ENCODE measurements at places on chromosomes 7 and 10.

- peak; percentile 90 for DNase-seq
These were observed 1.2 kb downstream of the KLF6 start for GRCh38 chr10:3783682-3784432.

- DNase-seq = no peak
These were observed 129.2 kb downstream of the SRI start for GRCh38 chr7:88090671-88091070.

GRCh38 chr10:79249186-79250121, 97.8 kb upstream of the PPIF start:
- no peak for DNase-seq

DNA sequence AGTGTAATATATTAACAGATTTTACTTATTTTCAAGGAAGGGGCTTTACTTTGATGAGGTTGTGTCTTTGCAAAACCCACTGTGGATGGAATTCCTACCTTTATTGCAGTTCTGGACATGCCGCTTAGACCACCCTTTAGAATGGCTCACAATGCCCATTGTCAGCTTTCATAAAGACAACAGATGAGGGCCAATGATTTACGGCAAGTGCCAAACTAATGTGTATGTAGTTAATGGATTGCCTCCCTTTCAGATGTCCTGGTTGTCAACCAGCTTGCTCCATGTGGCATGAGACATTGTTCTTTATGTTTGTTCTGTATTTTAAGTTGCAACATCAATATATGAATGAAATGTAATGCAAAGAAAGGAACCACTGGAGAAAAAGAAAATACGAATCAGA, 35.0 kb upstream of the ELMO1 start:
- DNase-seq = no peak

GRCh38 chr7:114539575-114539974, 125.0 kb downstream of the FOXP2 start:
- peak; percentile 5 for DNase-seq

GRCh38 chr10:86829472-86829871, 73.1 kb downstream of the BMPR1A start:
- no peak for DNase-seq

DNA sequence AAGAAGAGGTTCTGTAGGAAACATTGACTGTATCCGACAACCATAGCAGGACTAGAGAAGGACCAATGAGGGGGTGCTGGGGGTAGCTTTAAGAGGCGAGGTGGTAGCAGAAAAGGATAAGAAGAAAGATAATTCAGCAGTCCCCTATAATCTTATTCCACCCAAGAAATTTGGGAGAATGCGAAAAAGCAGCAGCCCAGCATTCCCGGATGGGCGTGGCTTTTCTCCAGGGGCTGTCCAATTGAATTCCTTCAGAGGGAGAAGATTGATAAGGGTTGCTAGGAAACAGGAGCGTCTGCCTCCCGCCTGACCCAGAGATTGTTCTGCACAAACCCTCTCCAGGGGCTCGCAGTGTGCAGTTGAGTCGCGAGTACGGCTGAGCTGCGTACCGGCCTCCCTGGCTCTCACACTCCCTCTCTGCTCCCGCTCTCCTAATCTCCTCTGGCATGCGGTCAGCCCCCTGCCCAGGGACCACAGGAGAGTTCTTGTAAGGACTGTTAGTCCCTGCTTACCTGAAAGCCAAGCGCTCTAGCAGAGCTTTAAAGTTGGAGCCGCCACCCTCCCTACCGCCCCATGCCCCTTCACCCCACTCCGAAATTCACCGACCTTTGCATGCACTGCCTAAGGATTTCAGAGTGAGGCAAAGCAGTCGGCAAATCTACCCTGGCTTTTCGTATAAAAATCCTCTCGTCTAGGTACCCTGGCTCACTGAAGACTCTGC, at the start of gene GRM3:
Gene GRM3 (plus strand): TSS at position 349 of the 721 bp plus-strand sequence. CDS start 121,237 bp downstream, outside the sequence.
- DNase-seq = no peak

DNA sequence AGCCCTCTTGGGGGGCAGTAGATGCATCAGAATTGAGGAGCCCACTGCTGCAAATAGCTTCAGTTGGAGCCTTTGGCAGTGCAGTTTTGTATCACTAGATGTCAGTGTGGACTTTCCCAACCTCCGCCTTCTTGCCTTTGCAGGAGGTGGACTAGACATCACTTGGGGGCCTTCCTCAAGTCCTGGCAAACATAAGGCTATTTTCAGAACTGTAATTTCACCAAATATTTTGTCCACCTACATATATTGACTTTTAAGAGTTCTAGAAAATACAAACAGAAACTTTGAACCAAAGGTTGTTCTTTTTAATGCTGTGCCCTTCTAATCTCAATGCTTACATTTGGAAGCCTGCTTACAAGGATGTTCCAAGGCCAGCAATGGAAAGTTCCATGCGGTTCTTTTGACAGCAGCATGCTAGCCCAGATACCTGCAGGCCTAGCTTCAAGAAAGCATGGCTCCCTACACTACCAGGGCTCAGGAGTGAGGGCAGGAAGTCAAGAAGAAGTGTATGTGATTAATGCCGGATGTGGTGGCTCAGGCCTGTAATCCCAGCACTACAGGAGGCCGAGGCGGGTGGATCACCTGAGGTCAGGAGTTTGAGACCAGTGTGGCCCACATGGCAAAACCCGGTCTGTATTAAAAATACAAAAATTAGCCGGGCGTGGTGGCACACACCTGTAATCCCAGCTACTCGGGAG, 8.0 kb upstream of the ZNRF2 start:
- peak; percentile 75 for DNase-seq
